ENCODE measurements at places on chromosomes 1 and 21. TPM values are rescaled to one million over a fixed set of nuclear protein-coding genes. Genes with fewer than 3 reads are reported as not detected.
A peak's percentile ranks its signal among the peaks of the same experiment; 100 is the strongest.

DNA sequence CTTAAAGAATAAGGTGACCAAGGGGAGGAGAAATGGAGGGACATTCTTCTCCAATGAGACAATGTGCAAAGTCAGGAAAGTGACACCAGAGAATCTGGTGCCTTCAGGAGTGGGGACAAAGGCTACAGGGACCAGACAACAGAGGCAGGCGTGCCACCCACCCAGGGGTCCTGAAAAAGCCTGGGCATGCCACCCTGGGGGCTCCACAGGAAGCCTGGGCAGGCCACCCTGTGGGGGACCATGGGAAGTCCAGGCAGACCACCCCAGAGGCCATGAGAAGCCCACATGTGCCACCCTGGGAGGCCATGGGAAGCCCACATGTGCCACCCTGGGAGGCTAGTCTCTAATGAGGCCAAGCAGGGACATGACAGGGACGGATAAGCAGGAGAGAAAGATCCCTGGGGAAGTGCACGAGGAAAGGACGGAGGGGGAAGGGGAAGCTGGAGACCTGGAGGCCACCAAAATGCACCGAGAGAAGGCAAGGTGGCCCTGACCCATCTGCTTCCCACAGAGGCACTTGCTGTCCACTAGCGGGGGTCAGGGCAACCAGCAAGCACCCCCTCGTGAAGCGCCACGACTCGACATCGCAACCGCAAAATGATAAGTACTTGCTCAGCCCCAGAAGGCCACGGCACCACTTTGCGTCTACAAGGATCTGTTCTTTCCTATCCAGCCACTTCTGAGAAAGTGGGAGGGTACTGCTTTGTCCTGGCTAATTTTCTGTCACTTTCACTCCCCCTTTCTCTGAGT is 7.2 kb upstream of the PDE9A start:
- H3K4me3 ChIP-seq, result no peak overlapping the region
- peaks cover 6% of the 10 kb centered on the region for H3K27me3 ChIP-seq
- H3K4me1 ChIP-seq, result peaks cover 26% of the 10 kb centered on the region
- H3K36me3 ChIP-seq, result no peaks in the 10 kb centered on the region

DNA sequence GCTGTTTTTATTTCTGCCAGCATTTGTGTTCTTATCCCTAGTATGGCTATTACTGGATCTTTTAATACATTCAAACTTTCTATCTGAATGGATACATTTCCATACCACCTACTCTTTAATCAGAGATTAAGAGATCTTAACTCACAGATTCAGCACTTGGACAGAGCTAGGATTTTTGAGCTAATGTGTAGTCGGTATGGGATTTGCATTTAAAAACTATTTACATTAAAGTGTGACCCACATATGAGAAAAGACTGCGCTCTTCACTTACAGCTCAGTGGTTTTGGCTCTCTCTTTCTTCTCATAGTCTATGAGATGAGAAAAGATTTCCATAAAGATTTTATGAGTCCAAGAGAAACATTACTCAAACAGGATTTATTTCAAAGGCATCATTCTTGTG is 16.4 kb downstream of the HMGB4 start:
- peaks cover 3% of the 10 kb centered on the region for H3K4me1 ChIP-seq
- no peak for DNase-seq
- H3K27me3 ChIP-seq, result no peaks in the 10 kb centered on the region
- H3K36me3 ChIP-seq, result no peaks in the 10 kb centered on the region
- no peak overlapping the region for H3K27ac ChIP-seq
- H3K4me3 ChIP-seq, result no peak overlapping the region

GRCh38 chr1:181219938-181220337 is 131.4 kb downstream of the IER5 start:
- no peak for DNase-seq
- H3K36me3 ChIP-seq, result no peaks in the 10 kb centered on the region
- no peaks in the 10 kb centered on the region for H3K4me1 ChIP-seq
- H3K27ac ChIP-seq, result no peak overlapping the region
- no peaks in the 10 kb centered on the region for H3K27me3 ChIP-seq
- no peak overlapping the region for H3K4me3 ChIP-seq

SERPINC1 gene
- 0.13 TPM for total RNA-seq

GRCh38 chr1:70090875-70091274 is 114.5 kb downstream of the LRRC40 start:
- H3K4me1 ChIP-seq, result no peaks in the 10 kb centered on the region
- no peak overlapping the region for H3K27ac ChIP-seq
- DNase-seq, result no peak

DNA sequence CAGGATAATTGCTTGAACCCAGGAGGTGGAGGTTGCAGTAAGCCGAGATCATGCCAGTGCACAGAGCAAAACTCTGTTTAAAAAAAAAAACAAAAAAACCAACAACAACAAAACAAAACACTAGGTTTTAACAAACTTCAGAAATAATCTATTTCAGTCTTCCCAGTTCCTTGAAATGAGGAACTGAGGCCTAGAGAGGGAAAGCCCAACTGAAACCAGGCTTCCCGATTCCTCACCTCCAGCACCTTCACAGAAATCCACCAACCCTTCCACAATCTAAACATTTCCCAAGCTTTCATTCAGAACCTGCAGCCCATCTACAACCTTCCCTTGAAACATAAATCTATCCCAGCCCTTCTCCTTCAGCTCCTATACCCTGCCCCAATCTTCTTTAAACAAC is 612 bp upstream of the CD52 start:
- no peak overlapping the region for H3K4me3 ChIP-seq
- no peaks in the 10 kb centered on the region for H3K36me3 ChIP-seq
- H3K4me1 ChIP-seq, result peaks cover 7% of the 10 kb centered on the region
- H3K27ac ChIP-seq, result no peak overlapping the region
- no peak for DNase-seq
- H3K27me3 ChIP-seq, result no peaks in the 10 kb centered on the region

PTPRC gene
- 4.7 TPM for total RNA-seq

RGL1 gene
- 28.3 TPM for total RNA-seq

PCBP3 gene
- total RNA-seq, result 0.93 TPM

FAM177B gene
- total RNA-seq, result 0.18 TPM

GRCh38 chr21:36034211-36034913 is 26.0 kb downstream of the SETD4 start:
- no peaks in the 10 kb centered on the region for H3K27me3 ChIP-seq
- H3K4me3 ChIP-seq, result no peak overlapping the region
- H3K4me1 ChIP-seq, result peaks cover 38% of the 10 kb centered on the region
- peaks cover 32% of the 10 kb centered on the region for H3K36me3 ChIP-seq
- peak; percentile 69 for DNase-seq

DNA sequence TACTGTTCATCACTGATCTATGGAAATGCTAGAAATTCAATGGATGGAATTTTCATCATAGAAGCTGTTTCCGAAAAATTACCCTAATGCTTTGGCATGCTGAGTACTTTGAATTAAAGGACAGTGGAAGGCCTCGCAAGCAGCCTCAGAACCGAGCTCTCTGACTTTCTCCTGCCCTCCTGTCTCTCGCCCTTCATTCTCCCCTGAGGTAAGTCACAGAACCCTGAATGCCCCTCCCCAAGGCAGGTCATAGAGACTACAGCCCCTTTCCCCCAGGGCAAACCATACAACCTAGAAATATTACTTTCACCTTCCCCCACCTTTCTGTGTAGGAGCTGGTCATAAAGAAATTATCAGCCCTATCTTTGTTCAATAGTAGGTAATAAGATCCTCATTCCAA is 74.8 kb downstream of the LRIG2 start:
- no peaks in the 10 kb centered on the region for H3K36me3 ChIP-seq
- H3K4me1 ChIP-seq, result peaks cover 2% of the 10 kb centered on the region
- no peak for DNase-seq
- H3K4me3 ChIP-seq, result no peak overlapping the region
- no peak overlapping the region for H3K27ac ChIP-seq

- peaks cover 14% of the 10 kb centered on the region for H3K4me1 ChIP-seq
- no peaks in the 10 kb centered on the region for H3K36me3 ChIP-seq
- no peak overlapping the region for H3K27ac ChIP-seq
- DNase-seq, result no peak
- H3K27me3 ChIP-seq, result peaks cover 17% of the 10 kb centered on the region
These were observed 29.9 kb upstream of the IGSF21 start for GRCh38 chr1:18077657-18078215.

PLXNA2 gene
- 17.8 TPM for total RNA-seq

- peak overlapping the region; percentile 67 for H3K27ac ChIP-seq
- peak; percentile 75 for DNase-seq
- peaks cover 2% of the 10 kb centered on the region for H3K4me1 ChIP-seq
These were observed 41.3 kb upstream of the KCNE1 start for GRCh38 chr21:34553151-34553952.

DNA sequence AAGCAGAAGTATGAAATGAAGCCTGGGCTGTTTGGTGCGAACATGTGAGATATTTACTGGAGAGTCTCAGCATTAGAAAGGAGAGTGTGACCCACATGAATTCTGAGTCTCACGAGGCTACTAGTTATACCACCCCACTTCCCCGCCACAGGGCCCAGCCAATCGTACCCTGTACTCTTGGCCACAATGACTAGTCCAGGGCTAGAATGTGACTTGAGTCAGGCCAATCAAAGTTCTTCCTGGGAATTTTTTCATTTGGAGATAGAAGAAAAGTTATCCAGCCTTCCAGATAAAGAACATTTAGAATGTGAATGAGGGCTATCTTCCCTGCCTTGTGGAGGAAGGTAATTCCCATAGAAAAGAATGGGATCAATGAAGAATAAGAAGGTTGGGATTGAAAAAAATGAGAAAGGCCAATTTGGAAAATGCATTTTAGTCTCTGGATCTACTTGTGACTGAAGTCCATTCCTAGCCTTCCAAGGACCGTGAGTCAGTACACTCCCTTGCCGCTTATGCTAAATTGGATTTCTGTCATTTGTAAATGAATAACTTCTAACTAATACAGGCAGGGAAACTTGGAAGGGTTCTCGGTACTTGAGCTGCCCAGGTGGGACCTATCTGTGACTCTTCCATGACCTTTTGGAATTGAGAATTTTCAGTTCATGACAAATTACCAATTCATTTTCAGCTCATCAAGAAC is 12.3 kb upstream of the RIMKLA start:
- no peaks in the 10 kb centered on the region for H3K4me1 ChIP-seq
- H3K36me3 ChIP-seq, result no peaks in the 10 kb centered on the region
- DNase-seq, result no peak
- H3K27me3 ChIP-seq, result peaks cover 6% of the 10 kb centered on the region
- H3K27ac ChIP-seq, result no peak overlapping the region

SPRR2A gene
- total RNA-seq, result not detected

PPIAL4G gene
- total RNA-seq, result 0.04 TPM

Measured in muscle of leg (tissue), 16 donors.